Activated CD4-positive, alpha-beta T cell treated with anti-CD3 and anti-CD28 coated beads, Interleukin-2, amount 10 ng/mL, durations not matched to agents 24 days and 14 days (primary cell): ENCODE measurements at places on chromosomes 5 and 9. TPM values are rescaled to one million over a fixed set of nuclear protein-coding genes. Genes with fewer than 3 reads are reported as not detected.

DNA sequence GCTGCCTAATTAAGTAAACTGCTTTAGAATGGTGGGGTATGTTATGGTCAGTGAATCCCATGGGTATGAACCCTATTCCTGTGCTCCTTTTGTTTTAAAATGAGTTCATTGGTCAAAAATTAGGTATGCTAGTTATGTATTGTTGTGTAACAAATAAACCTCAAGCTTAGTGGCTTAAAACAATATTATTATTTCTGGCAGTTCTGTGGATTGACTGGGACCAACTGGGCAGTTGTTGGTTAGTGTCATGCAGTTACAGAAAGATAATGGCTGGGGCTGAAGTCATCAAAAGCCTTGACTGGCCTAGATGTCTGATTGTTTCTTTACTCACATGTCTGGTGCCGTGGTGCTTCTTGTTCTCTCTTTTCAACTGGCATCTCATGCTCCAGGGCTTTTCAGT is 8.9 kb upstream of the PTAR1 start:
- H3K4me1 ChIP-seq = no peaks in the 10 kb centered on the region
- H3K27me3 ChIP-seq = no peaks in the 10 kb centered on the region
- no peak overlapping the region for H3K4me3 ChIP-seq
- H3K27ac ChIP-seq = no peak overlapping the region
- no peaks in the 10 kb centered on the region for H3K36me3 ChIP-seq

GRCh38 chr5:124445070-124445619 is 301.3 kb downstream of the ZNF608 start:
- H3K4me1 ChIP-seq = no peaks in the 10 kb centered on the region
- no peaks in the 10 kb centered on the region for H3K36me3 ChIP-seq
- H3K27ac ChIP-seq = no peak overlapping the region
- no peaks in the 10 kb centered on the region for H3K27me3 ChIP-seq

DNA sequence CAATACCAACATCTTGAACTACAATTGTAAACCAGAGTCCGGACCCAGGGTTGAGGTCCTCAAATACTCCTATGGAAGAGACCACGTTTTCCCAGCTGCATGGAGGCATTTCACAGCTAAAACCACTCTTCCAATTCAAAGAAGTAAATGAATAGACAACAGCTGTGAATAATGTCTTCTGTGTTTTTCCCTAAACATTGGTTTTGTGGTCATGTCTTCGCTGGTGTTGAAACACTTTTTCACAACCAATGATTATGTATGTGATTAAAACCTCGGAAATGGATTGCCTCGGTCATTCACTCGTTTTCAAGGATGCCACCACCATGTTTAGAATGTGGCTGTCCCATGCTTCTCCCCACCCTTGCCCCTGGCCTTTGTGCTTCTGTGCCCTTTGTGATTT is 9.4 kb upstream of the TENT4A start:
- no peak overlapping the region for H3K4me3 ChIP-seq
- DNase-seq = no peak
- H3K27me3 ChIP-seq = peaks cover 20% of the 10 kb centered on the region
- no peaks in the 10 kb centered on the region for H3K36me3 ChIP-seq
- H3K4me1 ChIP-seq = peaks cover 11% of the 10 kb centered on the region

DNA sequence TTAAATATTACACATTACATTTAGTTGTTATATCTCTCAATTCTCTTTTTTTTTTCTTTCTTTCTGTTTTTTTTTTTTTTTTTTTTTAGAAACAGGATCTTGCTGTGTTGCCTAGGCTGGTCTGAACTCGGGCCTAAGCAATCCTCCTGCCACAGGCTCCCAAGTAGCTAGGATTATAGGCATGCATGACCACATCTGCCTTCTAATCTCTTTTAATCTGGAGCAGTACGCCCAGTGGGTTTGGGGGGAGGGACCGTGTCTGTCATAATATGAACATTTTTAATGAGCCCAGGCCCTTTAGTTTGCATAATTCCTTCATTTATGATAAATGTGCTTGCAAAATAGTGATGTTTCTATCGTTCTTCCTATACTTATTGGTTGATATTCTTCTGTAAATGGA is 10.3 kb downstream of the RHOBTB3 start:
- H3K4me1 ChIP-seq = peaks cover 5% of the 10 kb centered on the region
- no peak overlapping the region for H3K4me3 ChIP-seq
- no peak overlapping the region for H3K27ac ChIP-seq
- no peak for DNase-seq
- no peaks in the 10 kb centered on the region for H3K36me3 ChIP-seq

DNA sequence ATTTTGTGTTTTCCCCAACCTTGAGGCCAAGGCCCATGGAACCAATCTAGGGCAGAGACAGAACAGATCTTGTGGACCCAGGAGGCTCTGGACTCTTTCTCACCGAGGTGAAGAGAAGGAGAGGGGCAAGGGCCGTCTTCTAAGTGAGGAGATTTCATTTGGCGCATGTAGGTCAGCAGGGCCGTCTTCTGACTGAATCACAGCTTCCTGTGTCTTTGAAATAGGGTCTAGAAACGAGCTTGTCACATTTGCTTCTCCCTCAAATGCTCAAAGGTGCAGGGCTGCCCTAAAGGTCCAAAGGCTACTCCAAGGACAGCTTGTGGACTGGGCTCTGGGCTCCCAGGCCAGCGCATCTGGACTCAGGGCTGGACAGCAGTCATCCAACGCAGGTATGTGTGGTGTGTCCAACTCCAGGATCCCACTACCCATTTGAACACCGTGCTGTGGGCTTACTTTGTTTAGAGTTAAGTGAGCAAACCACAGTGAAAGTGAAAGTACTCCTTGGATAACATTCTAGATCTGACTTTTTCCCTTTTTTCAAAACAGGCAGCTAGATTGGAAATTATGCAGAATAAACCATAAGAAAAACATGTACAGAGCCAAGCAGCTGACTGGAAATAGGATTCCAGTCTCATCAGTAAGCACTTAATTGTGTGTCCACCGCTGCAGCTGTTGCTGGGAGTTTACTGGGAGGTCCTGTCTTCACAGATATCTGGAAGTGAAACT is 357.0 kb downstream of the GADD45G start:
- H3K27ac ChIP-seq = peak overlapping the region; percentile 75
- H3K4me3 ChIP-seq = peak overlapping the region; percentile 64
- H3K4me1 ChIP-seq = peaks cover 16% of the 10 kb centered on the region
- H3K27me3 ChIP-seq = peaks cover 3% of the 10 kb centered on the region
- no peaks in the 10 kb centered on the region for H3K36me3 ChIP-seq
- peak; percentile 73 for DNase-seq

DNA sequence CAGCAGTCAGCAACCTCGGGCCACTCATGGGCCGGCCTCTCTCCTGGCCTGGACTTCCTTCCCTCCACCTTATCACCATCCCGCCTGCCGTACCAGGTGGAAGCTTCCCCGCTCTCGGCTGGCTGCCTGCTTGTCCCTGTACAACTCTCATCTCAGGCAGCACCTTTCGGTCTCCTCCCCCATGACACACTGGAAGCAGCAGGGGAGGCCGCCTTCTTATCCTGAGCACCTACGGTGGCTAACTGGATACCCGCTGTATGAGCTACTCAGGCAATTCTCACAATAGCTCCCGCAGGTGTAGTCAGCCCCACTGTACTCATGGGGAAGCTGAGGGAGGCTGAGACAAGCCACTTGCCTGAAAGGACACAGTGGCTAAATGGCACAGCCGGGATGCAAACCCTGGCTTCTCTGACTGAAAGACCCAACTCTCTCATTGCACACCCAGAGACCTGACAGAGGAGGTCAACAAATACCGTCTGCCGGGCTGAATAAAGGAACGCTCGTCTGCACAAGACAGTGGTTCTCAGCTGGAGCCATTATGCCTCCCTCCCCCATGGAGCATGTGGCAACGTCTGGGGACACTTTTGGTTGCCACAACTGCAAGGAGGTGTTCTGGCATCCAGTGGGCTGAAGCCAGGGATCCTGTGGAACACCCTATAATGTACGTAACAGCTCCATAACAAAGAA is 9.6 kb downstream of the STK10 start:
- peaks cover 39% of the 10 kb centered on the region for H3K36me3 ChIP-seq
- H3K27ac ChIP-seq = peak overlapping the region; percentile 96
- no peaks in the 10 kb centered on the region for H3K27me3 ChIP-seq
- DNase-seq = peak; percentile 84
- H3K4me1 ChIP-seq = peaks cover 79% of the 10 kb centered on the region

GRCh38 chr5:37198061-37198460 is 51.1 kb downstream of the CPLANE1 start:
- H3K36me3 ChIP-seq = peaks cover 11% of the 10 kb centered on the region
- peak overlapping the region; percentile 72 for H3K4me3 ChIP-seq
- DNase-seq = peak; percentile 67
- H3K4me1 ChIP-seq = peaks cover 19% of the 10 kb centered on the region
- H3K27ac ChIP-seq = peak overlapping the region; percentile 59
- no peaks in the 10 kb centered on the region for H3K27me3 ChIP-seq

- no peak overlapping the region for H3K27ac ChIP-seq
- no peaks in the 10 kb centered on the region for H3K36me3 ChIP-seq
- DNase-seq = no peak
These were observed 2.9 kb upstream of the SLC4A9 start for GRCh38 chr5:140356853-140357725.

DNA sequence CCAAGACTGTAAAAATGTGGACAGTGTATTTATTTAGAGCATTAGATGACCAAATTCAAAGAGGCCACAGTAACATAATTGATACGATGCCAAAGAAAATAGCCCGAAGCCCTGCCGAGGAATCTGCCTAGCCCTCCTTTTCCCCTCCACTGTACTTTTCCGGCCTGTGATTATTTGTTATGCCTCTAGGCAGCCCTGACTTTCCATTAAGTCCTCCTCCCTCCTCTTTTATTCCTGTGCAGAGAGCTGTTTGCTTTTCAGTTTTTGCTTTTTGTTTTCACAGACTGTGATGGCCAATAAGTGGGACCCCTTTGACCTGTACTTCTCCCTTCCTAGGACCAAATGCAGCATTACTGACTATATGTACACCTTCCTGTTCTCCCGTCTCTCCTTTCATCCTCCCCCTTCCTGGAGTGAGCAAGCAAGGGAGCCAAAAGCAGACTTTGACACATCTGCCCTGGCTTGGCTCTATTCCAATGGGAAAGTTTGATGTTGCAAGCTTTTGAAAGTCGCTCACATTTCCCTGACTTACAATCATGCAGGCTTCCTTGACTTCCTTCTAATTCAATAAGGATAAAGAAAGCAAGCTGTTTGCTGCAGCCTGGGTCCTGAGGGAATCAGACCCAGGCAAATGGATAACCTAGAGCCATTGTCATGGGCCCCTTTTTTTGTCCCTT is 76.1 kb downstream of the NREP start:
- H3K27me3 ChIP-seq = peaks cover 15% of the 10 kb centered on the region
- no peak for DNase-seq
- H3K27ac ChIP-seq = no peak overlapping the region
- no peak overlapping the region for H3K4me3 ChIP-seq
- no peaks in the 10 kb centered on the region for H3K4me1 ChIP-seq
- no peaks in the 10 kb centered on the region for H3K36me3 ChIP-seq

GRCh38 chr5:180137401-180138213 is 66.0 kb upstream of the RNF130 start:
- DNase-seq = no peak
- H3K27me3 ChIP-seq = no peaks in the 10 kb centered on the region
- no peaks in the 10 kb centered on the region for H3K36me3 ChIP-seq
- peaks cover 13% of the 10 kb centered on the region for H3K4me1 ChIP-seq

DNA sequence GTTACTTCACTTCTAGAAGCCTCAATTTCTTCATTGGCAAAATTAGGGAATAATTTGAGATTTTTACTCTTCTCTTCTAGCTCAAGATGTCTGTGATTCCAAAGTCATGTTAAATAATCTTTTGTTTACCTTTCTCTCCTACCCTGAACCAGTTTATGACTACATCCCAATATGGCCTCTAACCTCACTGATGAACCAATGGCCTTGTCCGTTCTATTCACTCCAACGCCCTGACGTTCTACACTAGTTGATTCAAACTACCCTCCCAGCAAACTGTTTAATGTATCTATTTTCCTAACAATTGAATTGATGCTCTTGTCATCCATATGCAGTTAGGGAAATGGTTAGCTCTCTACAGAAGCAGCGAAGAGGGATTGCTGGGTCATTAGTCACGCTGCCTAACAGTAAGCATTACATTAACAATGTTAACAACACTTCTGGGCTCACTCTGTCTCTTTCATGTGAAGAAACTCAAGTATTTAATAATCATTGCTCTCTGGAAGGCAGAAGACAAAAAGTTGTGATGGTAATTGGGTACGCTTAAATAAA is 38.0 kb downstream of the RAPGEF1 start:
- no peak overlapping the region for H3K4me3 ChIP-seq
- H3K27ac ChIP-seq = no peak overlapping the region
- peaks cover 68% of the 10 kb centered on the region for H3K4me1 ChIP-seq
- DNase-seq = no peak

DNA sequence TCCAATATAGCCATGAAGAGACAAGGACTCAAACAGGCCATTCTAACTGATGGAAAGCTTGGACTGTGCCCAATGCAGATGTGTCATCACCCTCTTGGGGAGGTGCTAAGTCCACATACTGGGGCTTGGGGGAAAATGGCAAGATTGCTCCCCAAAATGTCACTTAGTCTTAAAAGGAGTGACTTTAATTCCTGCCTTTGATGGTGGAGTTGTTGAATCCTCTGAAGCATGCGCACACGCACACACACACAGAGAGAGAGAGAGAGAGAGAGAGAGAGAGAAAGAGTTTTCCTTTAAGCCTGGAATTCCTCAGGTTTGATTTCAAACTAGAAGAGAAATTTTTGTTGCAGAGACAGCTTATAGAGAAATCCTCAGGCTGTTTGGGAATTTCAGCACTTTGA is 161.9 kb upstream of the GAS1 start:
- no peak overlapping the region for H3K27ac ChIP-seq
- no peaks in the 10 kb centered on the region for H3K36me3 ChIP-seq
- no peak for DNase-seq
- H3K4me3 ChIP-seq = no peak overlapping the region
- H3K27me3 ChIP-seq = no peaks in the 10 kb centered on the region

DNA sequence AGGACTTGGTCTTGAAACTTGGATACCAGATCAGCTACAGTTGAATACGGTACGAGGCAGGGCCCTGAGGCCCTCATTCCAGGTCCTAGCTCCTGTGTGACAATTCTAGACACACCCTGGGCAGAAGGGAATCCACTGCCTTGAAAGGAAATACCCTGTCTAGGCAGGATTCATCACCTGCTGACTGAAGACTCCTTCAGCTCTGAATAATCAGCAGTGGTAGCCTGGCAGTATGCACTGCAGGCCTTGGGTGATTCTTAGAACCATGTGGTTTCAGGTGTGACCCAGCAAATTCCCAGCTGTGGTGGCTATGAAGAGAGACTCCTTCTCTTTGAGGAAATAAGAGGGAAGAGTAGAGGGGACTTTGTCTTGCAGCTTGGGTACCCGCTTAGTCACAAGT is 17.2 kb upstream of the EFNA5 start:
- DNase-seq = no peak
- H3K4me3 ChIP-seq = no peak overlapping the region
- H3K27ac ChIP-seq = no peak overlapping the region
- no peaks in the 10 kb centered on the region for H3K4me1 ChIP-seq
- peaks cover 8% of the 10 kb centered on the region for H3K27me3 ChIP-seq

GRCh38 chr9:133351908-133352634 is 4.1 kb downstream of the RPL7A start:
- peaks cover 59% of the 10 kb centered on the region for H3K36me3 ChIP-seq
- DNase-seq = peak; percentile 76
- H3K4me1 ChIP-seq = peaks cover 37% of the 10 kb centered on the region
- H3K27me3 ChIP-seq = peaks cover 2% of the 10 kb centered on the region
- no peak overlapping the region for H3K27ac ChIP-seq

The OLFM1 gene
- 0.19 and 0.35 TPM in 2 replicates for total RNA-seq

The CSF1R gene
- total RNA-seq = 0.14 TPM in 1 of 2 replicates, not detected in the other

The GRM6 gene
- not detected in 2 replicates for total RNA-seq

The NR5A1 gene
- total RNA-seq = not detected in 2 replicates

The SLC34A3 gene
- total RNA-seq = not detected in 2 replicates

The ZFP37 gene
- 0.30 and 0.33 TPM in 2 replicates for total RNA-seq

The GABRA6 gene
- total RNA-seq = not detected in 2 replicates

The PHAX gene
- total RNA-seq = 50.2 and 51.7 TPM in 2 replicates

The RBM27 gene
- total RNA-seq = 28.9 and 33.2 TPM in 2 replicates

The DMRT3 gene
- not detected in 2 replicates for total RNA-seq

The C9orf43 gene
- 0.51 and 0.52 TPM in 2 replicates for total RNA-seq

The OR1L8 gene
- not detected in 2 replicates for total RNA-seq

The ADAMTS19 gene
- not detected in 2 replicates for total RNA-seq

The BTNL8 gene
- 0.21 TPM in 1 of 2 replicates, not detected in the other for total RNA-seq

The CARTPT gene
- not detected in 2 replicates for total RNA-seq
